ENCODE measurements at places on chromosomes 3 and 15. TPM values are rescaled to one million over a fixed set of nuclear protein-coding genes. Genes with fewer than 3 reads are reported as not detected.
A peak's percentile ranks its signal among the peaks of the same experiment; 100 is the strongest.

- H3K36me3 ChIP-seq, result peaks cover 5% of the 10 kb centered on the region
- DNase-seq, result no peak
- no peak overlapping the region for H3K4me3 ChIP-seq
These were observed 35.2 kb downstream of the USP13 start for GRCh38 chr3:179687967-179688535.

DNA sequence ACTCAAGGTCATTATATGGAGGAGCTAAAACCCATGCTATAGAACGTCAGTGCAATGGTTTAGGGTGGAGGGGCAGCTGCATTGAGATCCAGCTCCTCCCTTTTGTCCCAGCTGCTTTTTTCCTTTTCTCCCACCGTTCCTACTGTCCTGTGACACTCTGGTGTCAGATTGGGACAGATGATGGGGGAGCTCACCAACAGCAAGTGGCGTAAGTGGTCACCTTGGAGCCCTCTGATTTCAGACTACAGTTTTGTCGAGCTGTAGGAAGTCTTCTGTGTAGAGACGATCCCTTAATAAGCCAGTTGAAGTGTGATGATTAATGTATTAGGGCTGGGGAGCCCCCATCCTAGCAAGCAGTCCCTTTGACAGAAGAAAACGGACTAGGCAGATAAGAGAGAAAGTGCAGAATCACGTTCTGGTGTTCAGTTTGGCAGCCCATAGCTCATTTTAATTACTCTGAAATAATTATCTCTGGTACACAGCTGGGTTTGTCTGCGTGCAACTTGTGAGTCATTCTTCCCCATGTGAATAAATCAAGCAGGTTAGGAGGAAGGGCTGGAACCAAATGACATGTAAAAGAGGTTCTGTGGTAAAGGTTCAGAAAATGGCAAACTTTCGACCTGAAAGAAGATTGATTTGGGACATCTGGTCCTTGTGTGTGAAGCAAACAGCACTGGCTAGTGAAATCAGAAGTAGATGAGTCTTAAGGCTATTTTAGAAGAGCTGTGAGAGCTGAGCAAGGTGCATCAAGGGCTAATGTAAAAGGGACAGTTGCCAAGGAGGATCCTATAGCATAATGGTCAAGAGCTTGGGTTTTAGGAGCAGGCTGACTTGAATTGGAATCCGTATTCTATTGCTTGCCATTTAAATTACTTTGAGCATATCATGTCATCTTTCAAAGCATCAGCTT, 241.4 kb downstream of the EDEM1 start:
- H3K27me3 ChIP-seq, result no peaks in the 10 kb centered on the region
- no peak overlapping the region for H3K27ac ChIP-seq
- no peaks in the 10 kb centered on the region for H3K36me3 ChIP-seq

GRCh38 chr15:61634837-61635236, 405.7 kb upstream of the RORA start:
- H3K4me1 ChIP-seq, result no peaks in the 10 kb centered on the region
- H3K36me3 ChIP-seq, result no peaks in the 10 kb centered on the region
- DNase-seq, result no peak
- H3K27ac ChIP-seq, result no peak overlapping the region

GRCh38 chr3:13714251-13714916, 165.5 kb downstream of the FBLN2 start:
- H3K4me1 ChIP-seq, result peaks cover 17% of the 10 kb centered on the region
- no peak overlapping the region for H3K4me3 ChIP-seq
- H3K27ac ChIP-seq, result no peak overlapping the region
- no peak for DNase-seq
- H3K27me3 ChIP-seq, result no peaks in the 10 kb centered on the region
- H3K36me3 ChIP-seq, result no peaks in the 10 kb centered on the region

DNA sequence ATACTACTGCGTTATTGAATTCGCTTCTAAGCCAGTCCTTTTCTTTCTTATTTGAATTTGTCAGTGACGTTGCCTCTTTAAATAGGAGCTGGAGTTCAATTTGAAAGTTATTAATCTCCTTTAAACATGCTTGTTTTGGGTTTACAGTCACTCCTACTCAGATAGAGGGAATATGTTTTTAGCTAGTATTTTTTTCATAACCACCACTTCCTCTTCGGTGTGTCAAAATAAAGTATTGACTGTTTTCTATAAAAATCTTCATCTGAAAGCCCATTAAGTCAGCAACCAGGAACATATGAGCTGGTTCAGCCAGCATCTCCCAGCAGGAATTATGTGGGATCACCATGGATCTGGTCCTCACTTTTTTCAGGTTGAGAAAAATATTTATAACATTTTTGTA, 772.9 kb downstream of the DIPK2A start:
- no peaks in the 10 kb centered on the region for H3K36me3 ChIP-seq
- H3K27ac ChIP-seq, result no peak overlapping the region
- peaks cover 10% of the 10 kb centered on the region for H3K4me1 ChIP-seq
- no peak for DNase-seq
- H3K27me3 ChIP-seq, result no peaks in the 10 kb centered on the region

DNA sequence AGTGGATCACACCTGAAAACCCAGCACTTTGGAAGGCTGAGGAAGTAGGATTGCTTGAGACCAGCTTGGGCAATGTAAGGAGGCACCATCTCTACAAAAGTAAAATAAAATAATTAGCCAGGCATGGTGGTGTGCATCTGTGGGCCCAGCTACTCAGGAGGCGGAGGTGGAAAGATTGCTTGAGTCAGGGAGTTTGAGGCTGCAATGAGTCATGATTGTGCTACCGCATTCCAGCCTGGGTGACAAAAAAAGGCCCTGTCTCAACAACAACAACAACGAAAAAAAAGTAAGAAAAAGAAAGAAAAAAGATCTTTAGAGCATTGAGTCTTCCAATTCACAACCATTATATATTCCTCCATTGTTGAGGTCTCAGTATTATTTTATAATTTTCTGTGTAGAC, 192.4 kb upstream of the DPH6 start:
- H3K4me3 ChIP-seq, result no peak overlapping the region
- no peaks in the 10 kb centered on the region for H3K27me3 ChIP-seq

- DNase-seq, result peak; percentile 45
- no peak overlapping the region for H3K4me3 ChIP-seq
- no peak overlapping the region for H3K27ac ChIP-seq
- no peaks in the 10 kb centered on the region for H3K4me1 ChIP-seq
These were observed 57.2 kb downstream of the NIPA2 start for GRCh38 chr15:22895465-22896190.

GRCh38 chr3:59774000-59774399, 724.2 kb upstream of the CFAP20DC start:
- no peaks in the 10 kb centered on the region for H3K36me3 ChIP-seq
- H3K4me1 ChIP-seq, result no peaks in the 10 kb centered on the region
- no peak overlapping the region for H3K27ac ChIP-seq
- no peak for DNase-seq
- H3K27me3 ChIP-seq, result no peaks in the 10 kb centered on the region

- no peak overlapping the region for H3K27ac ChIP-seq
- no peaks in the 10 kb centered on the region for H3K27me3 ChIP-seq
- no peak for DNase-seq
- H3K4me3 ChIP-seq, result no peak overlapping the region
- H3K36me3 ChIP-seq, result peaks cover 16% of the 10 kb centered on the region
These were observed 39.1 kb downstream of the PAK2 start for GRCh38 chr3:196778755-196779154.

DNA sequence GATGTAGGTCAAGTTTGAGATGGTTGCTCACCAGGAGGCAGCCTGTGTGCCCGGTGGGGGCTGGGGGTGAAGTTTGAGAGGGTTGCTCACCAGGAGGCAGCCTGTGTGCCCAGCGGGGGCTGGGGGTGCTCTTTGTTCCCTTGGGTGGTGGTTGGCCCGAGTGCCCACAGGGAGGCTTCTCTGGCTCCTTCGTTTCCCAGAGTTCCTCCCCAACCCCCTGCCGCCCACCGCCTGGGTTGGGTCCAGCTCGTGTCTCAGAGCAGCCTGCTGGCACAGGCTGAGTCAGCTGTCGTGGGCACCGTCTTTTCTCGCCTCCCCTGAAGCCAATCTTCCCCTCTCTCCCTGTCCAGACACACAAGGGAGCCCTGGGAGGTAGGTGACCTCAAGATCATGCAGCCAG, 3.1 kb downstream of the APBA2 start:
- no peak overlapping the region for H3K27ac ChIP-seq
- no peak overlapping the region for H3K4me3 ChIP-seq
- H3K27me3 ChIP-seq, result peaks cover 26% of the 10 kb centered on the region
- no peaks in the 10 kb centered on the region for H3K36me3 ChIP-seq
- H3K4me1 ChIP-seq, result no peaks in the 10 kb centered on the region

GRCh38 chr15:85620690-85621049, 174.1 kb downstream of the KLHL25 start:
- peak overlapping the region; percentile 29 for H3K4me3 ChIP-seq
- peaks cover 3% of the 10 kb centered on the region for H3K36me3 ChIP-seq
- H3K27ac ChIP-seq, result peak overlapping the region; percentile 27
- DNase-seq, result no peak

GRCh38 chr3:48408823-48409281, 21.0 kb downstream of the PLXNB1 start:
- no peaks in the 10 kb centered on the region for H3K27me3 ChIP-seq
- H3K4me1 ChIP-seq, result no peaks in the 10 kb centered on the region
- no peak for DNase-seq
- H3K36me3 ChIP-seq, result peaks cover 99% of the 10 kb centered on the region

DNA sequence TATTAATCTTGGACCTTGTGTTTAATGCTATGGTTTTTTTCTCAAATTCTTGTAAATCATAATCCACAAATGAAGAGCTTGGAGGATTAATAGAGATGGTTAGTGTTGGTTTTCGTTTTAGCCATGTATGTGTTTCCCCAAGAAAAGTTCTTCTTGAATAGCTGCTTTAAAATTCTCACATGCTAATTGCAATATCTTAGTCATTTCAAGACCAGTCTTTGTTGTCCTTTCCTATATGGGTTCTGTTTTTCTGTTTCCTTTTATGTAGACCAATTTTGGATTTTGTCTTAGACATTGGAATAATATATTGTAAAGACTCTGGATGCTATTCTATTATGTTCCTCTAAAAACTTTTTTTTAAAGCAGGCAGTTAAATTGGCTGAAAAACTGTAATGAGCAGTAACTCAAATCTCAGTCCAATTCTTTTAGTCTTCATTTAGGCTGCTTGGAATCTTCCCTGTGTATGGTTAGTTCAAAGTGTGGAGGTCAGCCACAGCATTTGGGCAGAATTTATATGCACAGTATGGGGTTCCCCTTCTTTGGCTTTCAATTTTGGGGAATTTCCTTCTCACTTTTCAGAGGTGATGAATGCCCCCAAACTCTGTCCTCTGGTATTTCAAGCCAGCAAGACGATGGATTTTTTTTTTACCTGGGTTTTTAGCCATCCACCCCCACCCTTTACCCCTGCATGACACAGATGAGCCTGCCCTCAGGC, 39.1 kb upstream of the DNAJC13 start:
- no peak for DNase-seq
- no peaks in the 10 kb centered on the region for H3K27me3 ChIP-seq
- no peak overlapping the region for H3K4me3 ChIP-seq
- no peaks in the 10 kb centered on the region for H3K36me3 ChIP-seq

DNA sequence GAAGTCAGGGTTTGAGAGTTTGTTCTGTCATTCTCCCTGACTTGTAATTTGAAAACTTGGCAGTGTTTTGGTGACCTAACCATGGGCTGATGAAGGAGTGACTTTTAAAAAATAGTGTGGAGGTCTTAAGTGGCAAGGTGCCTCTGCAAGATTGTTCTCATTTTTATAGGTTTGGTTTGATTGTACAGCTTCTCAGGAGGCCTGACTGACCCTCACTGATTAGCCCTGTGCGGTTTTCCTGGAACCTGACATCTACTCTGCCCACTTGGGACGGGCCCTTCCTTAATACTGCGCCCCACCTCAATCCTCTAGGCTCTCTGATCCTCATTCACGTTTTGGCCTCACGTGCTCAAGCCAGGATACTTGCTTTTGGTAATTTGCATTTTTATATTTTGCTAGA, 2.8 kb downstream of the UBE2E1 start:
- H3K27me3 ChIP-seq, result no peaks in the 10 kb centered on the region
- H3K4me3 ChIP-seq, result no peak overlapping the region
- H3K27ac ChIP-seq, result no peak overlapping the region
- H3K4me1 ChIP-seq, result peaks cover 13% of the 10 kb centered on the region
- DNase-seq, result no peak
- no peaks in the 10 kb centered on the region for H3K36me3 ChIP-seq

DNA sequence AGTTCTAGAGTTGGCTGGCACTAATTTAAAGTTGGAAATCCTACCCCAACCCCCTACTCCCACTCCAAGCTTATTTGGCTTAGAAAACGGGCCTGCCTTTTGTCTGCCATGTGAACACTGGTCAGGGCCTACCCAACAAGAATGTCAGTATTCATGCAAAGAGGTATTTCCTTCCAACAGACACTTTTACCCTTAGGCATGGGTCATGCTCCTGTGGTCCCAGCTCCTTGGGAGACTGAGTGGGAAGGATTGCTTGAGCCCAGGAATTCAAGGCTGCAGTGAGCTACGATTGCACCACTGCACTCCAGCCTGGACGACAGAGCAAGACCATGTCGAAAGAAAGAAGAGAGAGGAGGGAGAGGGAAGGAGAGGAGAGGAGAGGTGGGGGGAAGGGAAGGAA, 137.5 kb upstream of the LRTM1 start:
- no peaks in the 10 kb centered on the region for H3K27me3 ChIP-seq
- H3K36me3 ChIP-seq, result no peaks in the 10 kb centered on the region
- H3K4me3 ChIP-seq, result no peak overlapping the region
- no peak overlapping the region for H3K27ac ChIP-seq
- no peak for DNase-seq

- no peaks in the 10 kb centered on the region for H3K36me3 ChIP-seq
- H3K27me3 ChIP-seq, result no peaks in the 10 kb centered on the region
- no peak for DNase-seq
- no peak overlapping the region for H3K27ac ChIP-seq
These were observed 757.8 kb downstream of the AGBL1 start for GRCh38 chr15:86837294-86838061.

Gene DZIP1L
- 4.4 TPM for polyA plus RNA-seq

Gene MASP1
- polyA plus RNA-seq, result 56.6 TPM

Gene PATL2
- 2.3 TPM for polyA plus RNA-seq
